Mammary microvascular endothelial cell (primary cell): ENCODE measurements at places on chromosomes 1 and 21. TPM values are rescaled to one million over a fixed set of nuclear protein-coding genes. Genes with fewer than 3 reads are reported as not detected.

TMPRSS2 gene
- not detected in 2 replicates for total RNA-seq

GJC2 gene
- 0.27 and 0.98 TPM in 2 replicates for total RNA-seq

A3GALT2 gene
- not detected in 2 replicates for total RNA-seq

COL18A1 gene
- 390 and 404 TPM in 2 replicates for total RNA-seq

PLA2G2A gene
- total RNA-seq = not detected in 2 replicates

SDC3 gene
- total RNA-seq = 11.9 and 15.7 TPM in 2 replicates

MORN1 gene
- total RNA-seq = 2.7 and 3.0 TPM in 2 replicates

LCE1C gene
- not detected in 2 replicates for total RNA-seq

CD1B gene
- total RNA-seq = not detected in 2 replicates

PTCH2 gene
- 0.13 and 0.20 TPM in 2 replicates for total RNA-seq
